ENCODE measurements at places on chromosomes 16 and 17. TPM values are rescaled to one million over a fixed set of nuclear protein-coding genes. Genes with fewer than 3 reads are reported as not detected.

- DNase-seq: no peak
Observed at GRCh38 chr17:58315281-58315711, 13.3 kb downstream of the TSPOAP1 start.

GRCh38 chr17:81084680-81085419 lies 49.9 kb downstream of the BAIAP2 start:
- DNase-seq: no peak

SRCIN1 gene
- 11.1 TPM for total RNA-seq

NPW gene
- total RNA-seq: 15.2 TPM

Data from WTC11 (cell line).